ENCODE measurements at places on chromosomes 5 and 9.

DNA sequence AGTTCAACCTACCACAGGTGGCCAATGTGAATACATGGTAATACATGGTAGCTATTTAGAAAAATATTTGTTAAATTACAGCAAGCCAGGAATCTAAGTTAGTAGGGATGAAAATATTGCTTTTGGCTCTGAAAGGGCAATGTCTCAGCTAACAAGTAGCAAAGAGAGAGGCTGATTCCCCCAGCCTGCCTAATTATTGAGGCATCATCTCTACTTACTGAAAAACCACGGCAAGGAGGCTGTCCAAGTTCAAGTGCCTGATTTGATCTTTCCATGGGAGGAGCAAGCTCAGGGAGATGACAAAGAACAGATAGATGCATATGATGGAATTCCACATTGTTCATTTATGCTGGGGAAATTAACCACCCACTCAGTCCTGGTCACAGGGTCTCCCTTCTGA, 28.7 kb upstream of the UBTD2 start:
- no peak for DNase-seq

DNA sequence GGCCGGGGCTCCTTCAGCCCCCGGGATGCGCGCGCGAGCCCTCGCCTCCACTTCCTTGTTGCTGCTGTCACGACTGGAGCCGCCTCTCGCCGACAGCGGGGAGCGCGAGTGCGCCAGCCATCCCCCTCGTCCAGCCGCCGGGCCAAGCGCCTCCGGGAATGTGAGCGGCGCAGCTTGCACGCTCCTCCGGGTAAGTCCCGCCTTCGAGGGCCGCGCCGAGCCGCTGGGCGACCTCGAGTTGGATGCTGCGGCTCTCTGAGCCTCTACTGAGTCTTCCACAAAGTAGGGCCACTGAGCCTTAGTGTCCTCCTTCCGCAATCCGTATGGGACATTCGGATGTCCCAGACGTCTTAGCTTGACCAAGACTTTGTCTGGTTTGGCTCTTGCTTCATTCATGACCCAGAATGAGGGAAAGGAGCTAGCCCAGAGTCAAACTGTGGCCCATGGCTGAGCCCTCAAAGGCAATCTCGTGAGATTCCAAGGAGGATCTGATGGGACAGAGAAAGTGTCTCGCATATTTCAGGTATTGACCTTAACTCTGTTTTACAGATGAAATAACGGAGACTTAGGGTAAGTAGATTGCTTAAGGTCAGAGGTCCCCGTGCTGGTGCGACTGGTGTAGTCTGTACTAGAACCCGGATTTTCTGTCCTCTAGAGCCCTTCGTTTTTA, 586 bp downstream of the HMGXB3 start:
- peak; percentile 58 for DNase-seq

DNA sequence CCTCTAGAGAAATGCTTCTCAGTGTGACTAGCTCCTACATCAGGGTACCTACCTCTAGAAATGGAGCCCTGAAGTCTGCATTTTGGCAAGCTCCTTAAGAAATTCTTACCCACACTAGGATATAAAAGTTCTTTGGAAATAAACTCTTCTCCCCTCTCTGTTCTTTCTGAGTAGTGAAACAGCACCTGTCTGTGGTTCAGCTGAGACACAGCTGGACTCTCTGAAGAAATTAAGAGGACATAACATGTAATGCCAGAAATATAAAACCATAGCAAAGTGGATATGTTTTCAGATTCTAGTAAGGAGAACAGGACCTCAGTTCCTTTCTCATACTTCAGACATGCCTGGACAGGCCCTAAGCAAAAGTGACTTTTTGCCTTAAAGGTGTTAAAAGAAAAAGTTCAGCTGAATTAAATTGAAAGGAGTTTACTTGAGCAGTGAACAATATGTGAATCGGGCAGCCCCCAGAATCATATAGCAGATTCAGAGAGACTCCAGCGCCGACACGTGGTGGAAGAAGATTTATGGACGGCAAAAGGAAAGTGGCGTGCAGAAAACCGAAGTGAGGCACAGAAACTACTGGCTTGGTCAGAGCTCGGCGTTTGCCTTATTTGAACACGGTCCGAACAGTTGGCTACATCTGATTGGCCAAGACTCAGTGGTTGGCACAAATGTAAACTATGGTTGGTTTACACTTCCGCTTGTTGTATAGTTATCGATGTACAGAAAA, 64.5 kb downstream of the PRKACG start:
- no peak for DNase-seq

- DNase-seq, result no peak
These were observed 28.8 kb downstream of the SPOCK1 start for GRCh38 chr5:137470111-137470920.

GRCh38 chr9:19372567-19372966, 7.5 kb downstream of the RPS6 start:
- no peak for DNase-seq

GRCh38 chr5:207599-207998, 10.4 kb downstream of the CCDC127 start:
- no peak for DNase-seq

- DNase-seq, result no peak
These were observed 72.5 kb downstream of the TRIM36 start for GRCh38 chr5:115097236-115097635.

DNA sequence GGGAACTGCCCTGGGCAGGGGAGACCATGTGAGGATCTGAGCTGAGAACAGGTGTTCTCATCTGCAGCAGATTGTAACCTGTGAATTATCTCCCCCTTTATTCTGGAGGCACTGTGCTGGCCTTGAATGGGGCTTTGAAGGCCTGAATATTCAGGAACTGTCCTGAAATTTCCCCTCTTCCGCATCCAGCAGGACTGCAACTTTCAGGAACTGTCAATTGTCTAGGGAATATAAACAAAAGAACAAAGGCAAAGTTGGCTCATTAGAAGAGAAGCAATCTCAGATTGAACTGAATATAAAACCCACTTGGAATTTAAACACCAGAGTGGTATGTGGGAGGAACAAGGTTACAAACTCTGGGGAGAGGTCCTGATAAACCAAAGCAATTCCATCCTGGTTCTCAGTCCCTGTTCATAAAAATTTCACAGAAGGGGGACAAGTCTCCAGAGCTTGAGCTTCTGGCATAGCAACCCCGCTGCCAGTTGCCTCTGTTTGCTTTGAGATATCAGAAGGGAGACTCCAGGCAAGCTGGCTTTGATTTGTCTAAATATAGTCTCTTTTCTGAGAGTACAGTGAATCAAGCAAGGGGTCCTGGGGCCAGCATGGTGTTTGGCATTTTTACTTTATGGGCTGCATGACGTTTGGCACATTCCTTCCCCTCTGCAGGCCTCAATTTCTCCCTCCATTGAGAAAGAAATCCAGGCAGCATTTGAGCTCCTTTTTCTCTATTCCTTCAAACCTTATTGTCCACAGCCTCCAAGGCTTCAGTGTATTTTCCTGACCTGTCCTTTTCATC, 47.5 kb downstream of the ADRB2 start:
- no peak for DNase-seq

DNA sequence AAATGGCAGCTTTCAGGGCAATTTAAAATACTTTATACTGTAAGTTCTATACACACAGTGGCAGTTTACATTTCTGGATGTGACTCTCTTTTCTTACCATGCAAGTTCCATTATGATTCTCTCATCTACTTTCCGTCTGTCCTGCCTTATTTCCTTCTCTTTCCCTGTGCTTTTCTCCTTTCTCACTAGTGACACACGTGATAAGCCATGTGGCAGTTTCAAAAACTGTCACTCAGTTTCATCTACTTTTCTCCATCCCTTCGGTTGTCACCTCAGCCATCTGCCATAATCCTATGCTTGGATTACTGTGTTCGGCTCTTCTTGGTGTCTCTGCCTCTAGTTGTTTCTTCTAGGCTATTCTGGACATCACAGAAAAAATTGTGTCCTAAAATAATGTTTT, 46.8 kb upstream of the ATG10 start:
- DNase-seq, result no peak

DNA sequence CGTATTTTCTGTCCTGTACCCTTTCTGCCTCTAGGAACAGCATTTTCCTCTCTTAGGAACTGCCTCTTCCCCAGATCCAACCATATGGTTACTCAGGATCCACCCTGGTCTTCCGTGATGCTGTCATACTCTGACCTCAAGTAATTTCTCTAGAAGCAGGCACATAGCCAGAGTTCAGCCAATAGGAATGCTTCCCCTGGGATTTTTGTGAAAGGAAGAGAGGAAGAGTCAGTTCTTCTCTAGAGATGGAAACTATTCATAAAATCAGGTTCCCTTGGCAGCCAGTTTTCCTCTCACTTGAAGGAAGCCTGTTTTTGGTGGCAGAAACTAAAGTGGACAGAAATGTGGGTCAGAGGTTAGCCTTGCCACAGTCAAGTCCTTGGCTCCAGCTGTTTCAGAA, 400.1 kb upstream of the PCSK5 start:
- DNase-seq, result no peak

DNA sequence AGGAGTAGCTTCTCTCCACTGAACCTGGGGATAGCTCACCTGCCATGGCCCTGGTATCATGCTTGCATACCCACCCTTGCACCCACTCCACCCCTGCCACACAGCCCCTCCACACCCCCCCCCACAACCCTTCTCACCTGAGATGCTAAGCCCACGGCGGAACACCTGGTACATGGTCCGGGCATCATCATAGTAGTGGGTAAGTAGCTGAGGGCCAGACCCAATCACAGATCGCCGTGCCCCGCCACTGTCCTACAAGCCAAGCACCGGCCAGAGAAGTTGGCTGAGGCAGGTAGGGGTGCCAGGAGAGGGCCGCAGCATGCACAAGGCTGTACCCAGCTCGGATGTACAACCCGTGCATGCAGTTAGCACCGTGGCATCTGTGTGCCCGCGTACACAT, 20.7 kb downstream of the ACSL6 start:
- DNase-seq, result no peak

- DNase-seq, result no peak
These were observed 35.2 kb downstream of the DDX4 start for GRCh38 chr5:55773057-55773456.

DNA sequence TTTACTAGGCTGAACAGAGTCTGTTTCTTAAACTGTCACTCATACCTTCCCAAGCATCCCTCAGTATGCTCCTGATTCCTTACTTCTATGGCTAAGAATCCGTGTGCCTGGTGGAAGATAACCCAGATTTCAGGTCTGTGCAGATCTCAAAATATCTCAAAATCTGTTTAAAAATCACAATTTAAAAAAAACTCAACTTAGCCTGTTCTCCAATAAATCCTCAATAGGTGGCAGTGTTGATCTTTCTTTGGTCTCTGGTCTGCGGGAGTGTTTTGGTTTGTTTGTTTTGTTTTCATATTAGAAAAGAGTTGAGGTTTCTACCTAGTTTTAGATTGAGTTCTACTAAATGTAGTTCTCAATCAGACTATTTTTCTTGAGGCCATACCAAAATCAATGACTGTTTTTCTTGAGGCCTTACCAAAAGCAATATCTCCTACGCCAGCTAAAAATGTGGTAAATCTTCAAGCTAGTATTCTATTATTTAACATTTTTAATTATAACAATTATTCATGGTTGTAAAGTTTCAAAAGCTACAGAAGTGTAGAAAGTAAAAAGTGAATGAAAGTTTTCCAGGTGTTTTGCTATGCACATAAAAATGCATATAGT, 57.9 kb downstream of the TGFBR1 start:
- DNase-seq, result peak; percentile 64

- DNase-seq, result no peak
These were observed 1222.9 kb downstream of the PTPRD start for GRCh38 chr9:9389904-9390303.

- peak; percentile 42 for DNase-seq
These were observed 744 bp downstream of the OTULIN start for GRCh38 chr5:14665101-14665822.

DNA sequence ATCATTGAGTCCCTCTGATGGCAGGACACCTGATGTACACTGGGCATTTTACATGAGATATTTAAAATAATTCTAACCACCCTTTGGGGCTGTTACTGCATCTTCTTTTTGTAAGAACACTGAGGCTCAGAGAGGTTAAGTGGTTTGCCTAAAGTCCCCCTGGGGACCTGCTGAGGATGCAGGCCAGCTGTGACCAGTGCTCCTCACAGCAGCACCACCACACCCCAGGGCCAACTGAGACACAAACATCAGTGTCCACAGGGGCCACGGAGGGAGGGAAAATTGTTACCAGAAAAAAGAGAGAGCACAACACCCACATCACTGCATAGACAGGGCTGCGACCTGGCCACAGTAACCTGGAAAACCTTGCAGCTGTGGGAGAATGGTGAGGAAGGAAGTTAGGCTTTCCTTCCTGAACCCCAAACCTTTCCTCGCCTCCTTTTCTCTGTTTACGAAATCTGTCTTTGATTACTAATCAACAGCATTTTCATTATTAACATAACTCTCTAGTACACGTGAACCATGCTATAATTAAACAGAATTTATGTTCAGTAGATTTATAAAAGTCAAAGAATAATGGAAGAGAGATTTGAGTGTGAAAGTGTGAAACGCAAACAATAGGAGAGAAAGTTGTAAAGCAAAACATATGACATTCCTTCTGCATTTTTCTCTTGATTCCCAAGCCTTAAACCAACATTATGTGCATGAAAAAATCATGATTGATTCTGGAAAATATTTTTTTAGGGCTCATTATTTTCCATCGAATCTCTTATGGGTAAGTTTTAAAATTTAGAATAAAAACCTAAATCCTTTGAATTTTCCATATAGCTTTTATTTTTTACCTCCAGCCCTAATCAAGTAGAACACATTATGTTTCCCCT, 228.1 kb upstream of the DAPK1 start:
- DNase-seq, result no peak

GRCh38 chr5:176740131-176740701, 70.1 kb upstream of the UNC5A start:
- DNase-seq, result no peak

Data from CD4-positive, CD25-positive, alpha-beta regulatory T cell (primary cell).